B cell (primary cell): ENCODE measurements at places on chromosomes 4 and X. TPM values are rescaled to one million over a fixed set of nuclear protein-coding genes. Genes with fewer than 3 reads are reported as not detected.

DNA sequence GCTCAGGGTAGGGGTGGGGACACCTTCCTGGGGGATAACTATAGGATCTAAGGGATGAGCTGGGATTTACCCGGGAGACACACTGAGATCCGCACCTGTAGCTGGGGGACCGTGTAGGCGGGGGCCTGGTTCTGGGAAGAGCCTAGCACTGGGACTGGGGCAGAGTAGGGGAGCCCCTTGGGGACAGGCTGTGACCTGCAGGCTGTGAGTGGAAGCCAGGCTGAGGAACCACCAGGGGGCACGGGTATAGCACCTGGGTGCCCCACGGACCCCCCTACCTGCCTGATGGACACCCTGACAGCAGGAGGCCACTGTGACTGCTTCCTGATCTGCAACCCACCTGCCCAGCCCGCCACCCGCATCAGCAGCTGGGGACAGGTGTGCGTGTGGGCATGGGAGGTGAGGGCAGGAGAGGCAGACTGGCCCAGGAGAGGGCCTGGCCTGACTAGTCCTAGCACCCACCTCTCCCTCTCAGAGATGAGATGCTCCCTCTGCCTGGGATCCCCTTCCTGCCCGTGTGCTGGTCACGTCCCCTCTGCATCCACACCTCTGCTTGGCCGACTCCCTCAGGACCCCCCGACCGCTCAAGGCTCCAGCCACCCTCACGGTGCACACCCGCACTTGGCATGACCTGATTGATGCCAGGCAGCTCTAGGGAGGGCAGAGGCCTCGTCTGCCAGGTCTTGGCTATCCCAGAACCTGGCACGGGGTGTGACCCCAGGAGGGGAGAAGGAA, 94.2 kb upstream of the NKX1-1 start:
- no peaks in the 10 kb centered on the region for H3K36me3 ChIP-seq
- no peaks in the 10 kb centered on the region for H3K4me1 ChIP-seq
- DNase-seq, result no peak
- no peak overlapping the region for H3K4me3 ChIP-seq
- H3K27ac ChIP-seq, result no peak overlapping the region

- no peaks in the 10 kb centered on the region for H3K27me3 ChIP-seq
- H3K4me1 ChIP-seq, result peaks cover 6% of the 10 kb centered on the region
- peaks cover 40% of the 10 kb centered on the region for H3K36me3 ChIP-seq
- H3K4me3 ChIP-seq, result no peak overlapping the region
Measured at GRCh38 chr4:39348371-39349315, 17.5 kb downstream of the RFC1 start.

- no peaks in the 10 kb centered on the region for H3K36me3 ChIP-seq
- no peak for DNase-seq
- H3K27me3 ChIP-seq, result no peaks in the 10 kb centered on the region
- H3K4me3 ChIP-seq, result no peak overlapping the region
- H3K27ac ChIP-seq, result no peak overlapping the region
- H3K4me1 ChIP-seq, result no peaks in the 10 kb centered on the region
Measured at GRCh38 chr4:82097504-82097903, 276.3 kb downstream of the HNRNPD start.

GRCh38 chr4:153468587-153468986, 2.4 kb downstream of the TMEM131L start:
- no peaks in the 10 kb centered on the region for H3K27me3 ChIP-seq
- DNase-seq, result peak; percentile 88
- peak overlapping the region; percentile 99 for H3K27ac ChIP-seq
- H3K4me1 ChIP-seq, result peaks cover 66% of the 10 kb centered on the region
- peak overlapping the region; percentile 91 for H3K4me3 ChIP-seq
- peaks cover 1% of the 10 kb centered on the region for H3K36me3 ChIP-seq

- H3K36me3 ChIP-seq, result no peaks in the 10 kb centered on the region
- no peaks in the 10 kb centered on the region for H3K27me3 ChIP-seq
- DNase-seq, result peak; percentile 38
- no peak overlapping the region for H3K4me3 ChIP-seq
- no peaks in the 10 kb centered on the region for H3K4me1 ChIP-seq
Measured at GRCh38 chrX:135931644-135932487, 38.4 kb downstream of the SAGE1 start.

GRCh38 chrX:33434256-33435092, 223.1 kb upstream of the DMD start:
- H3K27me3 ChIP-seq, result no peaks in the 10 kb centered on the region
- H3K36me3 ChIP-seq, result no peaks in the 10 kb centered on the region
- peak; percentile 23 for DNase-seq
- H3K4me1 ChIP-seq, result no peaks in the 10 kb centered on the region

DNA sequence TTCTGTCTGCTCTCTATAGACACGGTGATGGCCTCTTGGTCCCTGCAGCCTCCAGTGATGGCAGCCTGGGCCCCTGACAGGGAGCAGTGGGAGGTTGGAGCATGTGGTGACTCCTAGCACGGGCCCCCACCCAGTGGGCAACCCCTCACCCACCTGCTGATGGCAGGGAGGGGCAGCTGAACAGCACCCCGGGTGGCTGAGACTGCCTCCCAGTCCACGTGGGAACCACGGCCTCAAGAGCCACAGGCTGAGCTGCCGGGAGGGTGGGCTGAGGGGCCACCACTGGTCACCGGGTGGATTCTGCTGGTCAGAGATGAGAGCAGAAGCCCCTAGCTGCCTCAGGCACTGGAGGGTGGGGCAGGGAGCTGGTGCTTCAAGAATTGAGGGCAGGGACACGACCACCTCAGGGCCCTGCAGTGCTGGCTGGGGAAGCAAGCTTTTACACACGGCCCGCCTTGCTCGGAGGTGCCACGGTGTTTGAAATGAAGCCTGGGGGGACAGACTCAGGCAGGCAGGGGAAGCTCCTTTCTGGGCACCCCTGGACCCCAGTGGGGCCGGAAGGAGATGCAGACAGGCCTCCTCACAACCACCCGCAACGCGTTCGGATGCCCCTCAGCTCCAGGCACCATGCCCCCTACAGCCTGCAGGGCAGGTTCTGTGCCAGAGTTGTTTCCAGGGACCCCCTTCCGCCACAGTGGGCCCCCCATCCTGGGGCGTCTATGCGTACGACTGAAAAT, 6.3 kb upstream of the HAUS3 start:
- H3K4me1 ChIP-seq, result peaks cover 8% of the 10 kb centered on the region
- peaks cover 43% of the 10 kb centered on the region for H3K36me3 ChIP-seq
- H3K27me3 ChIP-seq, result no peaks in the 10 kb centered on the region
- no peak overlapping the region for H3K27ac ChIP-seq
- no peak overlapping the region for H3K4me3 ChIP-seq

- no peaks in the 10 kb centered on the region for H3K4me1 ChIP-seq
- no peak for DNase-seq
- H3K36me3 ChIP-seq, result no peaks in the 10 kb centered on the region
- H3K4me3 ChIP-seq, result no peak overlapping the region
Measured at GRCh38 chrX:111376897-111377578, 35.0 kb downstream of the DCX start.

DNA sequence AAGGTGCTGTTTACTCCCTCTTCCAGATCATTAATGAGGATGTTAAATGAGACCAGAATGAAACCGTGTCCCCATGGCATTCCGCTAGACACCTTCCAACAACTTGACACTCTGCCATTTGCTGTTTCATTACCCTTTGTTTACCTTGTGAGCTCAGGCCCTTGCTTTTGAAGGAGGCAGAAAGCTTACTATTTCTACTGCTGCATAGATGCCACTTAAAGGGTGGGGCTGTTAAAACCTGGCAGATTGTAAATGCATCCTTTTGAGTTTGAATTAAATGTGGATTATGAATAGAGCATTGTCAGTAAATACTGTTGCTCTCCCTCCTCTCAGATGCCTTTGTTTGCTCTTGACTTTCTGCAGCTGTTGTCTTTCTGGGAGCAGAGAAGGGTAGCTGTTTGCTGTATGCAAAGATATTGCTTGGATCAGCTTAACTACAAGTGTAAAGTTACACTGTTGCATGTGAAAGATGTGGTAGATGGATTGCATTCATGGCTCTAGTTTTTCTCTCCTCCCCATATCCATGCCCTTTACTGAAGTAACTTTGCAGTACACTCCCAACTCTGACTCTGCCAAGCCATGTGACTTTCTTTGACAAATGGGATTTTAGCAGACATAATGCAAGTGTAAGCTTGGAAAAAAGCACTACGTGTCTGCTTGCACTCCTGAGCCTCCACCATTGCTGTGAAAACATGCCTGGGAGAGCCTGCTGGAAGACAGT, 75.0 kb upstream of the DHX15 start:
- peaks cover 24% of the 10 kb centered on the region for H3K27me3 ChIP-seq
- H3K4me1 ChIP-seq, result peaks cover 6% of the 10 kb centered on the region
- no peaks in the 10 kb centered on the region for H3K36me3 ChIP-seq
- no peak overlapping the region for H3K27ac ChIP-seq
- DNase-seq, result no peak
- H3K4me3 ChIP-seq, result no peak overlapping the region

GRCh38 chr4:152536545-152537182, 772 bp upstream of the FBXW7 start:
- peaks cover 25% of the 10 kb centered on the region for H3K4me1 ChIP-seq
- peak overlapping the region; percentile 83 for H3K27ac ChIP-seq
- no peaks in the 10 kb centered on the region for H3K27me3 ChIP-seq
- peak overlapping the region; percentile 91 for H3K4me3 ChIP-seq
- H3K36me3 ChIP-seq, result no peaks in the 10 kb centered on the region

DNA sequence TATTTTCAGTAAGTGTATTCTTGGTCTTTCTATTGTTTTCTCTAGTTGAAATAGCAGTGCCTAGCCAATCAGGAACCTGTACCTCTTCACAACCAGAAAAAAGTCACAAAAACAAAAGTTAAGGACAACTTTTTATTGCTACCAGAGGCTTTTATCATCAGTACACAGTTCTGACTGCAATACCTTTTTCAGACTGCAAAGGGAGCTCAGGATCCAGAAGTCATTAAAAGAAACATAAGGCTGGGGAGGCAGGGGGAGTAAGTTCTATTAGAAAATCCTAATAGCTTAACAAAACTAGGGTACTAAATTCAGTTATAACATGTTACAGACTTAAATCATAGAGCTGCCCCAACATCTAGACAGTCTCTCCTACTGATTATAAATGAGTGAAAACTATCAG, 28.8 kb downstream of the CCNI start:
- no peaks in the 10 kb centered on the region for H3K27me3 ChIP-seq
- DNase-seq, result peak; percentile 19
- no peaks in the 10 kb centered on the region for H3K4me1 ChIP-seq
- peaks cover 16% of the 10 kb centered on the region for H3K36me3 ChIP-seq

DNA sequence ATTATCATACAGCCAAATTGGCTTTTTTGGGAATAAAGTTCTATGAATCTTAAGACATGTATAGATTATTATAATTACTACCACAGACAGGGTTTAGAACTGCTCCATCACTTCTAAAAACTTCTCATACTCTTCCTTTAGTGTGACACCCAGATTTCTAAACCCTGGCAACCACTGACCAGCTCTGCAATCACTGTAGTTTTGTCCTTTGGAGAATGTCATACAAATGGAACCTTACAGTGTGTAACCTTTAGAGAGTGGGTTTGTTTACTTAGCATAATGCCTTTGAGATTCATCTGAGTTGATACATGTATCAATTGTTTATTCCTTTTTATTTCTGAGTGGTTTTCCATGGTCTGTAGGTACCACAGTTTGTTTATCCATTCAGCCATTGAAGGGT, 95.0 kb downstream of the TMEM164 start:
- no peak overlapping the region for H3K27ac ChIP-seq
- no peaks in the 10 kb centered on the region for H3K27me3 ChIP-seq
- no peaks in the 10 kb centered on the region for H3K4me1 ChIP-seq
- DNase-seq, result no peak
- no peaks in the 10 kb centered on the region for H3K36me3 ChIP-seq
- H3K4me3 ChIP-seq, result no peak overlapping the region

GRCh38 chr4:169663831-169664230, 43.5 kb downstream of the CLCN3 start:
- no peak for DNase-seq
- H3K27me3 ChIP-seq, result no peaks in the 10 kb centered on the region
- H3K27ac ChIP-seq, result no peak overlapping the region
- no peak overlapping the region for H3K4me3 ChIP-seq
- peaks cover 3% of the 10 kb centered on the region for H3K36me3 ChIP-seq

Gene ATOH1
- polyA plus RNA-seq, result not detected in 2 replicates

Gene MAGEB10
- polyA plus RNA-seq, result not detected in 2 replicates

Gene MTNR1A
- not detected in 2 replicates for polyA plus RNA-seq

Gene TIMM17B
- polyA plus RNA-seq, result 52.3 and 63.9 TPM in 2 replicates

Gene ART3
- not detected in 2 replicates for polyA plus RNA-seq

Gene NR0B1
- polyA plus RNA-seq, result not detected in 2 replicates
